ENCODE measurements at places on chromosomes 16 and 17.

GRCh38 chr17:12789075-12789480 is 220 bp upstream of the ARHGAP44 start:
- no peak for DNase-seq

GRCh38 chr16:49748322-49748721 is 107.6 kb downstream of the ZNF423 start:
- DNase-seq: no peak

DNA sequence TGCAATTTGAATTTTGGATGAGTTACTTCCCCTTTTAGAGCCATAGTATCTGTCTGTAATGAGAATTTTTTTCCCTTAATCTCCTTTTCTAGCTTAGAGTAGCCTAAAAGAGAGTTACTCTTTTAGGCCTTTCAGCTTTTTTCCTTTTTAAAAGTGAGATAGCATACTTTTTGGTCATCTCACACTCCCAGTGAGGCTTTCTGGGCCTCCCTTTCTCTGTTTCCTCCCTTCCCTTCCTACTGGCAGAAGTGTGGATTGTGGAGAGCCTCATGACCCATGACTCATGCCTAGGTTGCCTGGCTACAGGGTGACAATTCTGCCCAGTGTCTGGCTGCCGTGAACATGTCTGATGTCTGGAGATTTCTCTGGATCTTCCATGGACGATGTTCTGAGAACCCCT is 15.2 kb downstream of the KRT23 start:
- no peak for DNase-seq

- DNase-seq: no peak
These were observed 43.6 kb upstream of the ANKFY1 start for GRCh38 chr17:4307179-4307930.

GRCh38 chr17:8005357-8005756 is 2.9 kb downstream of the GUCY2D start:
- no peak for DNase-seq

GRCh38 chr17:33935822-33936221 is 319.3 kb upstream of the CCL2 start:
- no peak for DNase-seq

DNA sequence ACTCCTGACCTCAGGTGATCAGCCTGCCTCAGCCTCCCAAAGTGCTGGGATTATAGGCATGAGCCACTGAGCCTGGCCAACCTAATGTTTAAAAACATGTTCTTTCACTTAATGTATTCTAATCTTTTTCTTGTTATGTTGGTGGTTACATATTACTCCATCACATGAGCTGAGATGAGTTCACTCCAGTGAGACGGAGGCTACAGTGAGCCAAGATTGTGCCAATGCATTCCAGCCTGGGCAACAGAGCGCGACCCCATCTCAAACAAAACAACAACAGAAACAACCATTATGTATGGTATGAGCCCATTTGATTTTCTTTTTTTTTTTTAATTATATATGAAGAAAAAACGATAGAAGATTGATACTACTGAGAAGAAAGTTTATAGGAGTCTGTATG is 39.6 kb downstream of the SLC39A11 start:
- no peak for DNase-seq

- DNase-seq: peak; percentile 56
These were observed 8.4 kb downstream of the RARA start for GRCh38 chr17:40317345-40317873.

DNA sequence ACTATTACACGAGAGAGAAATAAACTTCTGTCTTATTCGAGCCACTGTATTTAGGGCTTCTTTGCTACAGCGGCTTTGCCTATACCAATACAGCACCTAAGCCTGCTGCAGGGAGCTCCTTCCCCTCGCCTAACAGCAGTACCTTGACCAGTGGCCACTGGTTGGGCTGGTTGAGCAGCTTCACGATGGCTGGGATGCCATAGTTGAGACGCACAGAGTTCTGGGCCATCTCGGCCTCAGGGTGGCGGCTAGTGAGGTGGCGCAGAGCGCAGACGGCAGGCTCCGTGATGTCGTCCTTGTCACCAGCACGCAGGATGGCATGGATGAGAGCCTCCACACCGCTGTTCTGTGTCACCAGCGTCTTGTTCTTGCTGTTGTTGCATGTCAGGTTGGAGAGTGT is 23.7 kb downstream of the JUP start:
- no peak for DNase-seq

DNA sequence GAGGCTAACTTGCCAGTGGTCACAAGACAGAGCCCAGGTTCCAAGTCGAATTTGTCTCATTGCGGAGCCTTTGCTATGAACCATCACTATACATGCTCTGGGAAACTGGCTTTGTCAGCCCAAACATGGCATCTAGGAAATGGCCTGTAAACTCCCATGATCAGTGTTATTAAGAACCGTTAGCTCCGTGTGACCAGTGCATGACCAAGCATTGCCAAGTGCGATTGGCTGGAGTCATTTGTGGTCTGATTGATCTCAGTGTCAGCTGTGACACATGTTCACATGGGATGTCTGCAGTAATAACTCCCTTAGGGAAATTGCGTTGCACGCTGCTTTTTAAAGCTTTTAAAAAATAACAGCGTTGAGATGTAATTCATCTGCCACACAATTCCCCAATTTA is 18.6 kb upstream of the CDH3 start:
- DNase-seq: no peak

GRCh38 chr17:11503308-11504035 is 94.8 kb upstream of the DNAH9 start:
- no peak for DNase-seq

- no peak for DNase-seq
These were observed 60.2 kb downstream of the JPH3 start for GRCh38 chr16:87662254-87663204.

DNA sequence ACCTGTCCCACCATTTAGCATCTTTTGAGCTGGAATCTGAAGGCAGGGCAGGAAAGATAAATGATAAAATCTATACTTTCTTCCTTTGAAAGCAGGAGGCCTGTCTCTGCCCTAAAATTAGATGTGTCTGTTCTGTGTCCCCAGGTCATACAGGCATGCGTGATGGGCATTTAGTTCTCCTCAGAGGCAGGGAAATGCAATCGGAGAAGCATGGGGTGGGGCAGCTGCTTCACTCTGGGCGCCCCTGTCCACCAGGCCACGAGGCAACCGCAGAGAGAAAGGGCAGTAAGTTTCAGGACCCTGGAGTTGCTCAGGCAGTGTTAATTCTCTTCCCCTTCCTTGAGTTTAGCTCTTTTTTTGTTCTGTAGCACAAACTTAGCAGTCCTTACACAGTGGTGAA is 25.1 kb downstream of the CLUAP1 start:
- DNase-seq: no peak

GRCh38 chr17:57872536-57872935 is 22.7 kb upstream of the MRPS23 start:
- no peak for DNase-seq

GRCh38 chr16:80971819-80972218 is 34.9 kb downstream of the CMC2 start:
- no peak for DNase-seq

DNA sequence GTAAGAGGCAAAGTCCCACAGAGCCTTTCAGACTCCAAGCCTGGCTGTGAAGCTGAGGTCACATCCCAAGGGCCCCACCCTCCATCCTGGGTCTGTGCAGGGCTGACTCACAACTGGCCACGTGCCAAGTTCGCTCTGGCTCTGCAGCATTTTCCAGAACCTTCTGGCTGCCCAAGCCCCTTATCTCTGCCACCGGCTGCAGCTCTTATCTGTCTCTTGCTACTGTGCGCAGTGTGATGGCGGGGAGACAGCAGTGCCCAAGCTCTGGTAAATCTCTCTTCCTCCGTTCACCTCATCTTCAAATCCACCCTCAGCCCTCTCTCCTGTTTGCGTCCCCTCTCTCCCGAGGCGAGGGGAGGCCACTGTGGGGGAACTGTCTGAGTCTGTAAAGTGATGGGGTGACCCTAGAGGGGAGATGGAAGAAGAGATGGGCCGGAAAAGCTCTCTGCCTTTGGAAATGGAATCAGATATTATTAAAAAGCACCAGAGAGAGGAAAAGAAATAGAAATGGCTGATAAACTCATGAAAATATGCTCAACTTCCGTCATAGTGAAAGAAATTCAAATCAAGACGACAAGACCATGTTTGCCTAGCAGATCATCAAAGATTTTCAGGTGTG is 162.7 kb upstream of the CDC42EP4 start:
- no peak for DNase-seq

DNA sequence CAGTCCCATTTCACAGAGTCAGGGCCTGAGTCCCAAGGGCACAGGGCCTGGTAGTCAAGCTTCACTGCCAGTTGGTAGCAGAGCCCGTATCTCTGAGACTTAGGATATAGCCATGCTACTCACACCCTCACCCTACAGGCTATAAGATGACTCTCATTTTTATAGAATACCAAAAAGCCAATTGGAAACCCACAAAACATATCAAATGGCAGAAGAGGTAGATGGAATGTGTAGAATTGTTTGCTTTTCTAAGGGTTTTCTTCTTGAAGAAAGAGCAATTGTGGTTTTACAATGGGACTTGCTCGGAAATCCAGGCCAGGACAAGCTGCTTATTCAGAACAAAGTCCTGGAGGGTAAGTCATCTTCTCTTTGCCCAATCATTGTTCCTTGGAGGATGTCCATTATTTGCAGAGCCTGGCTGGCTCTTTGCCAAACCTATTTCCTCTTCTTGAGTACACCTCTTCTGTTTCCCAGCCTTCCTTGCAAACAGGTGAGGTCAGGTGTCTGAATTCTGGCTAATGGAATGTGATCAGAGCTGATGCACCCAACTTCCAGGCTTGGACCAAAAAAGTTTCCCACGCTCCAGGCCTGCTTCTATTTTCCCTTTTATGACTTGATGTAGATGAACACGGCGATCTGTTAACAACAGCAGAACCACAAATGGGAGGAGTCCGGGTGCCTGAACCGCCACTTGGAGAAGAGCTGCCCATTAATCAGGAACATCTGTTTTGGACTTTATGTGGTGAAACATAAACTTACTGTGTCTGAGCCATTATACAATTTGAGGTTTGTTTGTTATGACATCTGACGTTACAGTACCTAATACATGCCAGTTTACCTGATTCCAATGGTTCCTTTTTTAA is 16.9 kb upstream of the CCL22 start:
- DNase-seq: no peak

GRCh38 chr17:78419970-78420815 is 41.7 kb downstream of the PGS1 start:
- DNase-seq: no peak

DNA sequence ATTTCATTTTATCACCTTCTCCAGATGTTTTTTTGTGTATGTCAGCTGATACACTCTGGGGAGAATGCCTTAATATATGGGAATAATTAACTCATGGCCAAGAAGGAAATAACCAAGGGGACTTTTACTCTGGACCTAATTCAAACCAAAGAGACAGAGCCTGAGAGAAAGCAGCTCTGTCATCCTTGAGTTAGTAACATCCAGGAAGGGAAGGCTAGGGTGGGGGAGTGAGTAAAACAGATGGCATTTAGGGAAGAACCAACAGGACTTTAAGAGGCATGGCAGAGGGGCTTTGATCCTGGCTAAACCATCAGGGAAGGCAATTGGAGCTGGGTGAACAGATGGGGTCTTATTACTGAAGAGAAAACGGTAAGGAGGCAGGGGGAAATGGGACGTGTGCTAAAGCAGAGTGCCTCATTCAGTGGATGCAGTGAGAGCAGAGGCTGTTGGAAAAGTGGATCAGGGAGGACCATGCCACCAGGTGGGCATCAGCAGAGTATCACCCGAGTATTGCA is 2.5 kb upstream of the SMPD3 start:
- DNase-seq: no peak

DNA sequence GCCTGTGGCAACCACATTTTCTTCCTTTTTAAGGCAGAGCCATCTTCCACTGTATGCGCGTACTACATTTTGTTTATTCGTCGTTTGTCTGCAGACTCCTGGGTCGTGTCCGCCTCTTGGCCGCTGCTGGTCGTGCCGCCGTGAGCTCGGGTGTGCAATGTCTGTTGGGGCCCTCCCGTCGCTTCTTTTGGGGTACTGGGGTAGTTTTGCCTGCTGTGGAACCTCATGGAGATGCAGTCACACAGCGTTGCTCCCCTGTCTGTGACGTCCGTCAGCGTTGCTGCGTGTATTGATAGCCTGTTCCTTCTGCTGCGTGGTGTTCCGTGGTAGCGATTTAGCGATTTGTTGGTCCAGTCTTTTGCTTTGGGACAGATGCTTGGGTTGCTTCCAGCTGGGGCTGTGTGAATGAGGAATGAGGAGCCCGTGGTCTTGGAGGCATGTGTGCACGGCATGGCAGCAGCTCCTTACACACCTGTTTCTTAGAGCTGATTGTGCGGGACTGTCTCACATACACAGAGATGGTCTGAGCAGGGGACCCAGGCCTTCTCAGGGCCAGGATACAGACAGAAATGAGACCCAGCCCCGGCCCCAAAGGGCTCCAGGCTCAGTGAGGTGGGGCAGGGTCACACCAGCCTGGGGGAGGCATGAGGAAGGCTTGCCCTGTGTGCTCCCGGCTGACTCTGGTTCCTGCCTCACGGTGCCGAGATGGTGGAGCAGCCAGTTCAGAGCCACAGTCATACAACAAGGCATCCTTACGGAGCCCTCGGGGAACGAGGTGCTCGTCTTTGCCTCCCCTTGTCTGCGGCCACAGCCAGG is 78.4 kb upstream of the GSE1 start:
- no peak for DNase-seq

DNA sequence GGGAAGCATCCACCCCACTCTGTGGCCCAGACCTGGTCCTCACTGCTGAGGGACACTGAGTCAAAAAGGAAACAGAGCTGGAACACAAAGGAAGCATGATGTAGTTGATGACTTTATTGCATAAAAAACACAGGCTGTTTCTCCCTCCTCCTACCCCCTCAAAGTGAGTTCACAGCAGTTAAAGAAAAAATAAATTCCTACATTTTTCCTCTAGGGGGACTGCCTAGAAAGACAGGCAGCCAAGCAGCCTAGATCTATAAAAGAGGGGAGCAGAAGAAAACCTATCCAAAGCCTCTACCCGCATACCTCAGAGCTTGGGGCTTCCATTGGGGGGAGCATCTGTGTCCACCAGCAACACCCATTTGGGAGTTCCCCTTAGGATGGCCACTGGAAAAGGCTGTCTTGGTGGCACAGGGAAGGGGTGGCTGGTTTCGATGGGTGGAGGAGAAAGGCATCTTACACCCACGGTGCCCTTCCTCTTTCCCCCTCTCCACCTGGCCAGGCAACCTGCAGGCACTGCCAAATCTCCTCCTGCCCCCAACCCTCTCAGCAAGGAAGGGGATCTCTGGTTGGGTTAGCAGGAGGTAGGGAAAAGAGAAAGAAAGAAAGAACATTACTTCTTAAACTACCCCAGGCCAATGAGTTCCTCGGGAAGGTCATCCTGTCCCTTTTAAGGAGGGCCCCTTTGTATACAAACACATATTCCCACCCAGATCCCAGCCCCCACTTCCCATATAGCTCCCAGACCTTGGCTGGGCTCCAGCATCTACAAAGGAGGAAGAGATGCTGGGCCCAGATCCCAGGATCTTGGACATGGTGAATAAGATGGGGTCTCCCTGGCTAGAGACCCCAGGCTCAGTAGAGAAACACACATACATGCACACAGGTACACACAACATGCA is 4.0 kb upstream of the SCRN2 start:
- no peak for DNase-seq

- no peak for DNase-seq
These were observed 133.5 kb upstream of the FOXF1 start for GRCh38 chr16:86376837-86377236.
